ENCODE measurements at places on chromosomes 4 and X.

- no peak for DNase-seq
Measured at GRCh38 chr4:67573193-67573592, 14.7 kb downstream of the STAP1 start.

DNA sequence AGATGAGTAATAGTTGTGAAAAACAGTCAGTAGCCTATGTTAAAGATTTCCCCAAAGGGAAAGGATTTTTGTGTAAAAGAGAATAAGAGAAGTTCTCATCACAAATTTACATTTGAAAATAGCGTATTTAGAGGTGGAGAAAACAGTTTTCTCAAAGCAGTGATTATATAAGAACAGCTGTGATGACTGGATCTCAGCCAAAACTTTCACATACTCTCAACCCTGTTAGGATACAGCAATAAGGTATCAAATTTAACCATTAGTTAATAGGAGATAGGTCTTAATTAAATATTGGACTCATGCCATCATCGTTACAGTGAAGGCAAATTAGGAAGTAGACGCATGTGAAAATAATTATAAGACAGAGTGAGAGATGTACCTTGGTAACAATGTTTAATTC, 622.7 kb downstream of the PCDH18 start:
- no peak for DNase-seq

DNA sequence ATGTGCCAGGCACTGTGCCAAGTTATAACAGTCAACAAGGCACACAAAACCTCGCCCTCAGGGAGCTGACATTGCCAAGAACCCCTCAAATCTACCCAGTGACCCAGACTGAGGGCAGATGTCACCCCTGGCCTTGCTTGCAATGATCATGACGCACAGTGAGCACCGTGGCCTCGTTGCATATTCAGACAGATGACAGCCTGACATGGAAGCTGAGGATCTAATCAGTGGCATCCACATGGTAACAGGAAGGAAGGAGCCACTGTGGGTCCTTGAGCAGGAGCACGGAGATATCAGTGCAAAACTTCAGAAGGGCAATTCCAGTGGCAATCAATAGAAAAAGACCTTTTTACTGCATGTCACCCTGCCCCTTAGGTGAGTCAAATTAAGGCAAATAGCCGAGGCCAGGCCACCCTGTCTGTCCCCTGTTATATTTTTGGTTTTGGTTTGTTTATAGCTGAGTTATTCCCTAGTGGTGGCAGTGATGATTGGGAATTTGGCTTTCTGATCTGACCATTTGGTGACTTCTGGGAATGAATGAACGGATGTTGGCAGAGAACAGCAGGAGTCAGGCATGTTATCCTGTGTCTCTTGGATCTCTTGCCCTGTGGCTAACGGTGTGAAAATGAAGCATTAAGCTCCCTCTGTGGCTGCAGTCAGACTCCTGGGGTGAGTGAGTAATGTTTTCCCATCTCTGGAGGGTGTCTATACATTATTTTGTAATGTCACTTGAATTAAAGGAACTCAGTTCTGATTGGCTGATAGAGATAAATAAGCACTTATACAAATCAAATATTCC, 20.4 kb downstream of the WDR13 start:
- DNase-seq: no peak

- DNase-seq: no peak
Measured at GRCh38 chr4:88296413-88297211, 12.3 kb upstream of the PPM1K start.

- no peak for DNase-seq
Measured at GRCh38 chrX:18297251-18297650, 57.2 kb downstream of the SCML2 start.

DNA sequence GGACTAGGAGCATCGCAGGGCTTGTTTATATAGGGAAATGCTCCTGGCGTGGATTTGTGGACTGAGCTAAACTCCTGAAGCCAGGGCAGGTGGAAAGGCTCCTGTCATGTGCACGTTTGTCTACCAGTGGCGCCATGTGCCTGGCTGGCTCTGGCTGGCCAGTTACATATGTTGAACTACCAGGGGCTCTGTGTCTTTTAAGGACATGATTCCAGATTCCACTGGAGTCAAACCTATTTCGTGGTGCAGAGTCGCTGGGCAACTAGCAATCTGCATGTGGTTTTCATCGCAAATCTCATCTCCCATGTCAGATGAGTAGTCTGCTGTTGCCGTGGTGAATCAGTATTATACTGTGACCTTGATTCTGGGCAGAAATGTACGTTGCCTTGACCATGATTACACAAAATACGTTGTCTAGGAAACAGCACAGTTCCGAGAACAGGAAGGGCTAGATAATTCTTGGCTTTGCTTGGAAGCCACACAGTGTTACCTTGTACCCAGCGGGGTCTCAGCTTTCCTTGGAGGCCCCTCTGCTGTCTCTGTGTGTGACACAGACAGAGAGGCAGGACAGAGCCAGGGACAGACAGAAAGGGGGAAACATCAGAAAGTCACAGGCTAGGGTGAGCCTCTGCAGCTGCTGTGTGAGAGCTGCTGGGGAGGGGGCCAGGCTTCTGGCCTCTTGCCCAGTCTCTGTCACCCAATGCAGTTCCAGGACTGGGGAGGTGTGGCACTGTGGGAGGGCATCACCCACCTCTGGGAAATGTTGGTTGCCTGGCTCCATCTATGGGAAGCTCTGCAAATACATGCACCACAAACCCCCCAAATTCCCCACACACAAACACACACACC, 19.2 kb downstream of the PNMA6E start:
- DNase-seq: no peak

DNA sequence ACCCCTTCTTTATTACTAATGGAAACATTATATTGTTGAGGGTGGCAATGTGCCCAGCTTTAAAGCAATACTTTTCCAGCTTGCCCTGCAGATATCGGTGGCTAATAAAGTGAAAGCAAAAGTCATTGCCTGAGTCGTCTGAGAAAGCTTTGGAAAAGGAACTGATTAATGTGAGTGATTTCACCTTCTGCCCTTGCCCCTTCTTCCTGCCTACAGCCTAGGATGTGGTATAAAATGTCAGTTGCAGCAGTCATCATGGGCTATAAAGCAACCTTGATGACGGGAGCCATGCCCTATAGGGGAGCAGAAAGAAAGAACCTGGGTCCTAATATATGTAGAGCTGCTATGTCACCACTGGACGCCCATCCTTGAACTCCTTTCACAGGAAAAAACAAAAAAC, 132.4 kb upstream of the USP9X start:
- no peak for DNase-seq

GRCh38 chr4:51942108-51942832, 77.9 kb downstream of the LRRC66 start:
- DNase-seq: no peak

DNA sequence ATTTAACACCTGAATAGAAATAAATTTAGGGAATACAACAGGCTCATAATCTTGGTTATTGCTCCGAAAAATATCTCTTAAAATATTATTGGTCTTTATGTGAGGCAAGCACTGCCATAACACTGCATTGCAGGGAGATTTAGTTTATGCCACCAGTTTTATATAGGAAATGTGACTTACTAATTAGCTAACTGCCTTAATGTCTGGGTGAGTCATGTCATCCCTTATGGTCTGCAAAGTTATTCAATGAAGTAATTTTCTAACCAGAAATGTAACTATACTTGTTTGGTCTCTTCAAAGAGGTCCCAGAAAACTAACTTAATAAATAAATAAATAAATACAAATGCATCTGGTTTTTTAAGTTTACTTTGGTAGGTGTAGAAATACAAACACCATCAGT, 597.2 kb downstream of the GALNTL6 start:
- no peak for DNase-seq

DNA sequence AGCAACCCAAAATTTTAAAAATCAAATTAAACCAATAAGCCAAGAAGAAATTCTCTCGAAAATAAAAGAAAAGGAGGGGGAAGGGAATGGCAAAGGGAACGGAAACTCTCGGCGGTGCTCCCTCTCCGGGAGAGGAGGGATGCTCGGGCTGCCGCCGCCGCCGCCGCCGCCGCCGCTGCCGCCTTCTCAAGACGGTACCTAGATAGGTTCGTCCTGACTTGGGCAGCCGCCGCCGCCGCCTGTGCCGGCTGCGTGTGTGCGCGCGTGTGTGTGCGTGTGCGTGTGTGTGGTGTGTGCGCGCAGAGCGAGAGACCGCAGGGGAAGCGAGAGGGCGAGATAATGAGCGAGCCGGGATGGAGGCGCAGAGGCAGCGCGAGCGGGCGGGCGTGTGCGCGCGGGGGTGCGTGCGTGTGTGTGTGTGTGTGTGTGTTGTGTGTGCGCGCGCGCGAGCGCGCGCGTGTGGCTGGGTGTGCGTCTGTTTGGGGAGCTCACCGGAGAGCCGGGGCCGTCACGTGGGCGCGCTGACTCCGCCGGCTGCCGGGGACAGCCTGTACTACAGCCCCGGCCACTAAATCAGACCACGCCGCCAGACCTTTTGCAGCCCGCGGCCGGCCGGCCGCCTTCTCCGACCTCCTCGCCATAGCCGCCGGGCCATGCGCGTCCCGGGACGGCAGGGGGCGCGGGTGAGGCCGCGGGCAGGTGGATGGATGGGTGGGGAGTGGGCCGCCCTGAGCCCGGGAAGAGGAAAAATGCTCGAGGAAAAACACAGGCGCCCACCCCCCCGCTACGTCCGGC, 111.6 kb downstream of the DHX15 start:
- peak; percentile 59 for DNase-seq

GRCh38 chr4:182975806-182976205, 58.6 kb upstream of the DCTD start:
- DNase-seq: no peak

DNA sequence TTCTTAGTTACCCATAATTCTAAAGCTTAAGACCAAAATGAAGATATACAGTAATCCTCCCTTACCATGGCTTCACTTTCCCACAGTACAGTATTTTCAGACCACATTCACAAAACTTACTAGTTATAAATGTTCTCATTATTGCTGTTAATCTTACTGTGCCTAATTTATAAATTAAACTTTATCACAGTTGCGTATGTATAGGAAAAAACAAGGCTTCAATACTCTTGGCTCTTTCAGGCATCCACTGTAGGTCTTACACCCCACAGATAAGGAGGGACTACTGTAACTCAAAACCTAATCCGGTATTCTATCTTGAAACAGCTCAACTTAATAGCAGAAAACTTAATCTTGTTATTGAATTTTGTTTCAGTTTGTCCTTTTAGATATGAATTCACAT, 3.6 kb downstream of the HMGB2 start:
- no peak for DNase-seq

DNA sequence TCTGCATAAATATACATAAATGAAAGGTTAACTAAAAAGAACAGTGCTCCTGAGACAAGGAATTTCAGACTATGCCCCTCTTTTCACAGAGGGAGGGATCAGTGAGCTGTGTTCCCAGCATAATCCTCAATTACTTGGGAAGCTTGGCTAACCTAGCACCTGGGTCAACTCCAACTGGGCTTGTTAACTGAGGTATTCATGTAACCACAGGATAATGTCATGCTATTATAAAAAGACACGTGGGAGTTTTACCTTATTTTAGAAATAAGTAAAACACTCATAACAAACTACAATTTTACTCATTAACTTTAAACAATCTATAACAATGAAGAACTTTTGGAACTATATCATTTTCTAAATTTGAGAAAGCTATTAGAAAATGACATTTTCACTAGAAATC, 48.6 kb downstream of the RPGR start:
- DNase-seq: no peak

DNA sequence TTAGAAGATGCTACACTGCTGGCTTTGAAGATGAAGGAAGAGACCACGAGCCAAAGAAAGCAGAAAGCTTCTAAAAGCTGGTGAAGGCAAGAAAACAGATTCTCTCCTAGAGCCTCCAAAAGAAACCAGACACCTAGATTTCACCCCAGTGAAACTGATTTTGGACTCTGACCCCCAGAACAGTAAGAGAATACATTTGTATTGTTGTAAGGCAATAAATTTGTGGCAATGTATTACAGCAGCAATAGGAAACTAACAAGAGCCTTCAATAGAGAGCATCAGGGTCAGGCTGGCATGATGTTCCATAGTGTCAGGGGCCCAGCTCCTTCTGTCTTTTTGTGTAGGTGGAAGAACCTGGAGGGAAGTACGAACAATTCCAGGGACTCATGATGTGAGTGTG, 6.0 kb upstream of the TEC start:
- DNase-seq: no peak

DNA sequence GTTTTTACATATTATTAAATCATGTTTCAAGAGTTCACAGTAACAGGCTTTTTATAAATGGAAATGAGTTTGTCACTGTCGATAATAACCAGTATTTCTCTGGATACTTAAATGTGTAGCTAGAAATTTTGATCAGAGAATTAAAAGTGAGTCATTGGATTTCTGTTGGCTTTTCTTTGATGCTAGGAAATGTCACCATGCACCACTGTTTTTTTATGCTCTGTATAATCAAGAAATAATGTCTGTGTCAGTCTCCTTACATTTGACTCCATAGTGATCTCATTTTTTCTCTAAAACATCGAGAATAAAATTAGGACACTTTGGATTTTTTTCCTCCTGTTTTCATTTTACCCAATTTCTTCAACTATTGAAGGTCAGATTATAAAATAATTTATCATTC, 234.2 kb downstream of the RAPGEF2 start:
- DNase-seq: no peak

DNA sequence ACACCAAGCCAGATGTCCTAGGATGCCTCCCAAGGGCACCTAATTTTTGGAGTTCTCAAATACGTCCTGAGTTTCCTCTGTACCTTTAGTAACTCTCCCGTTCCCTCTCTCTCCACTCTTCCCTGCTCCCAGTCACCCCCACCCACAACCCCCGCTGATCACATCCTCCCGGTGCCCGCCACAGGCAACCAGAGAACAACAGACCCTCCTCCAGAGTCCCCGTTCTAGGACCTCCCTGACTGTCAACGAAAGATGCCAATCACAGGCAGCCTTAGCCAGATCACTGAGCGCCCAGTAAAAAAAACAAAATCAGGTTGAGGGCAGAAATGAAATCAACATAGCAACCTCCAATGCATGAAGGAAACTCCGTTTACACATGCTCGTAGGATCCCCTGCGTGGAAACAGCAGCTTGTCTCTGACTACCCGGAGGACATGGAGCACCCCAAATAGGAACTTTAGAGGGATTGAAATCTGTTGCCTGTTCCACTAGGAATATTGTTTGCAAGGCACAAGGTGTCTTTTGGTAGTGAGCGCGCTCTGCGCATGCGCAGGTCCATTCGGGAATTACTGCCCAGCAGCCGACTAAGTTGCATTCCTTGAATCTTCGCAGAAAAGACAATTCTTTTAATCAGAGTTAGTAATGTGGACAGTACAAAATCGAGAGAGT, at the start of gene GABRB1:
GABRB1 (plus strand) TSS at position 557 of the 668 bp plus-strand sequence.
- DNase-seq: peak; percentile 76

DNA sequence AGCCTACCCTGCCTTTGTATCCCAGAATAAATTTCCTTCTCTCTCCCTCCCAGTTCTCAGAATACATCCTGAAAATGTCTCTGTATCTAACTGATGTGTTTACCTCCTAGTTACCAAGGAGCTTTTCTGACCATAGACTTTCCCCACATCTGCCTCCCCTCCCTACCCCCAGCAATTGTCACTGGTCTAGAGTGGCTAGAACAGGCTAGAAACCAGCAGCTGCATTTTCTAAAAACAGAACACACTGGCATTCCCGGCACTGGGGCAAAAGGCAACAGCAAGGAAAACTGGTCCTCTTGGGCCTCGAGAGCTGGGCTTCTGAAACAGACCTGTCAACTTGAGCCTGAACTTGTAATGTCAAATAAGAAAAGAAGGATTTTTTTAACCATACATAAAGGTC, 16.4 kb downstream of the TASL start:
- no peak for DNase-seq
